ENCODE measurements at places on chromosomes 4 and X.

DNA sequence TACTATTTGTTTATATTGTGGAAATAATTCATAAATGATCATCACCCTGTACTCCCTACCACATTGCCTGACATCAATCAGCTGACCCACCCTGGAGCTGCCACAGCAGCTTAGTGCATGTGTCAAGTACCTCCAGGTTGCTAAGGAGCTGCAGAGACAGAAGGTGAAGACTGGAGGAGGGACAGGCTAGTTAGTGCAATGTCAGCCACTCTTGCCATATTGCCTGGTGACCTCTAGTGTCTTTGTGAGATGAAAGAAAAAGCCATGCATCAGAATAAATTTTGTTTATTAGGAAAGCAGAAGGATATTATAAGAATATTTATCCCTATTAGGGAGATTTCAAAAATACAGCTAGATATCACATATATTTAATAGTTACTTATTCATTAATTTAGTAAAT lies 243.9 kb upstream of the FAT4 start:
- DNase-seq, result no peak

DNA sequence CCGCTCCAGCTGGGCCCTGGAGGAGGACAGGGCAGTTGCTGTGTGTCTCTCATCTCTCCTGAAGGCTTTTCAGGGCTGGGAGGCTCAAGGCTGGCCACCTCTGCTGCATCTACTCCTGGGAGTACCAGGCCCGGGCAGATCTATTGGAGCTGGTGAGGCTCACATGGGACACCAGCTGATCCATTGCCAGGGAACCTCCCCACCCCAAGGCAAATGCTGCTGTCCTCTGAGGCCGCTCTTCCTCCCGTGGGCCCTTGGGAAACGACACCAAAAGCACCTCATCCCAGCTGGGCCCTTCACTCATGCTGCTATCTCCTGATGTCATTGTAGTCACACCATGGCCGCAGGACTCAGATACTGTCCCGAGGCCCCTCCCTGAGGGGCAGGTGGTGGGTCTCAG lies 3.6 kb downstream of the UBL4A start:
- DNase-seq, result no peak

GRCh38 chrX:77788050-77788449 lies 2.0 kb upstream of the ATRX start:
- no peak for DNase-seq

DNA sequence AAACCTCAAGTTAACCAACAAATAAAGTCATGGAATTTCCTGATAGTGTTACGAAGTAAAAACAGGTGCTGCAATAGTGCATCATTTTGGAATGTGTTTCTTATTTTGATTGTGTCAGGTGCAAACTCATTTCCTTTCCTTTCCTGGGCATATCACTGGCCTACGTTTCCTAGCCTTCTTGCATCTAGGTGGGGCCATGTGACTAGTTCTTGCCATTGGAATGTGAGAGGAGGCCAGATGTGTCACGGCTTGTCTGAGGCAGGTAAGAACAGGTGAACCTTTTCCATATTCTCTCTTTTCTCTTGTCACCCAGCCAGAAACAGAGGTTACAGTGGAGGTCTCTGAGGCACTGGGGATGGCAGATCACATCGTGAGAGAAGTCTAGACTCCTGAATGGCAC lies 868.0 kb downstream of the RPA4 start:
- no peak for DNase-seq

DNA sequence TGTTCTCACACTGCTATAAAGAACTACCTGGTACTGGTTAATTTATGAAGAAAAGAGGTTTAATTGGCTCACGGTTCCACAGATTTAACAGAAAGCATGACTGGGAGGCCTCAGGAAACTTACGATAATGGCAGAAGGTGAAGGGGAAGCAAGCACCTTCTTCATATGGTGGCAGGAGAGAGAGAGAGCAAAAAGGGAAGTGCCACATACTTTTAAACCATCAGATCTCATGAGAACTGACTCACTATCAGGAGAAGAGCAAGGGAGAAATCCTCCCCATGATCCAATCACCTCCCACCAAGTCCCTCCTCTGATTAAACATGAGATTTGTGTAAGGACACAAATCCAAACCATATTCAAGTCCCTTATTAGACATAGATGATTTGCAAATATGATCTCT lies 12.3 kb upstream of the RAP2C start:
- no peak for DNase-seq

- DNase-seq, result no peak
These were observed 370.7 kb downstream of the GRIA2 start for GRCh38 chr4:157591245-157591644.

- no peak for DNase-seq
These were observed 17.4 kb upstream of the LNX1 start for GRCh38 chr4:53608649-53609048.
